Endodermal cell (in vitro differentiated cells): ENCODE measurements at places on chromosomes 7 and 10. TPM values are rescaled to one million over a fixed set of nuclear protein-coding genes. Genes with fewer than 3 reads are reported as not detected.

Gene NUDT1
- 50.4 to 84.7 TPM (median 84.5 TPM) in 3 replicates for total RNA-seq

Gene SLC26A4
- total RNA-seq, result 0.42 to 0.76 TPM in 2 of 3 replicates, not detected in the other

Gene LDB3
- 0.21 to 0.63 TPM (median 0.35 TPM) in 3 replicates for total RNA-seq

Gene ENTPD1
- total RNA-seq, result 2.3 and 3.9 TPM in 2 replicates

DNA sequence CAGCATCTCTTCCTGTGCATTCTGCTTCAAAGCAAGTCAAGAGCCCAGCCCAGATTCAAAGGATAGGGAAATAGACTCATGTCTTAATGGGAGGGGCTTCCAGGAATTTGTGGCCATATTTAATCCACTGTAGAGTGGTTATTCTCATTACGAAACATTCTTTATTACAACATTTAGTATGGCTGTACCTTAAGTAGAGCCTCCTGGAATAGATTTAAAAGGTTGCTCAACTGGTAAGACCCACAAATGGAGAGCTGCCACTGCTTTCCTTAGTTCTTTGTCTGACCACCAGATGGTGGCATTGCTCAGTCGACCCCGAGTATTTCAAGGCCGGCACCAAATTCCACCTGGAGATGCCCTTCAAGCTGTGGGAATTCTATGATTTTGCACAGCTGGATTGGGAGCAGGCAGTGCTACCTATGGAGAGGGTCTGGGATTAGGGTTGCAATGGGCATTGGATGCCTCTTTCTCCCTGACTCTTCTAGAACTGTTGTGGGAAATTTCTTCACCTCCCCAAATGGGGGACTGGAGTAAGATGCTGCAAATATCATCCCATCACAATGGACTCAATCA, 102.2 kb downstream of the RBM20 start:
- peak; percentile 90 for DNase-seq

GRCh38 chr7:105218939-105219770, 169.6 kb downstream of the SRPK2 start:
- DNase-seq, result no peak

DNA sequence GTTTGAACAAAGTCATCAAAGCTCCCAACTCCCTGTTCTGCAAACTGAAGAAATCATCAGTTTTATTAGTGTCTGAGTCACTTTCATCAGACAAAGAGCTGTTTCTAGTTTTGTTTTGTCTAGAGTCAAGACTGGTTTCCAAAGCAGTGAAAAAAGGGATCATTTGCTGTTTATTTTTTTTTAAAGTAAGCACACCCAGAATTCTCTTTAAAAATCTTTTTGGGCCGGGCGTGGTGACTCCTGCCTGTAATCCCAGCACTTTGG, 972.0 kb upstream of the CELF2 start:
- DNase-seq, result no peak

DNA sequence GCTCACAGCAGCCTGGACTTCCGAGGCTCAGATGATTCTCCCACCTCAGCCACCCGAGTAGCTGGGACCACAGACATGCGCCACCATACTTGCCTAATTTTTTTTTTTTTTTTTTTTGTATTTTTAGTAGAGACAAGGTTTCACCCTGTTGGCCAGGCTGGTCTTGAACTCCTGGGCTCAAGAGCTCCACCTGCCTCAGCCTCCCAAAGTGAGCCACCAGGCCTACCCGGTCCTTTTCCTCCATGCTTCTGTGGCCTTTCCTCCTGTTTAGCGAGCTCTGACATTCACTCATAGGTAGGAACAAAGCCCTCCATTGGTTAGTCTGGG, 50.1 kb upstream of the SRPK2 start:
- DNase-seq, result no peak

DNA sequence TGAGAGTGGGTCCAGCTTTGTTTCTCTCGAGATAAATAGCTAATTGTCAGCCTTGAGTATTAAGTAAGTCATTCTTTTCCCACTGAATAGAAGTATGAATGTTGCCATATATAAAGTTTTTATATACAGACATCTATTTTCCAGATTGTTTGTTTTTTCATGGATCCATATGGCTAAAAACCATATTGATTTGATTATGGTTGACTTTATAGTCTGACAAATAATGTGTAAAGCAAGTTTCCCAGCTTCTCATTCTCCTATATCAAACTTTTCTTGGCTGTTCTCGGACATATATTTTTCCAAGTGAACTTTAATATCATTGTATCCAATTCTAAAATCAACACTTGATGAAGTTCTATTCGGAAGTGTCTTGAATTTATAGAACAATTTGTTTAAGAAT, 352.4 kb upstream of the MEOX2 start:
- DNase-seq, result no peak

- no peak for DNase-seq
These were observed 244.7 kb downstream of the KIF20B start for GRCh38 chr10:89946106-89946505.

GRCh38 chr7:151138153-151138851, 29.2 kb downstream of the GBX1 start:
- DNase-seq, result peak; percentile 86

- DNase-seq, result no peak
These were observed 18.5 kb upstream of the SERPINE1 start for GRCh38 chr7:101108330-101108857.

DNA sequence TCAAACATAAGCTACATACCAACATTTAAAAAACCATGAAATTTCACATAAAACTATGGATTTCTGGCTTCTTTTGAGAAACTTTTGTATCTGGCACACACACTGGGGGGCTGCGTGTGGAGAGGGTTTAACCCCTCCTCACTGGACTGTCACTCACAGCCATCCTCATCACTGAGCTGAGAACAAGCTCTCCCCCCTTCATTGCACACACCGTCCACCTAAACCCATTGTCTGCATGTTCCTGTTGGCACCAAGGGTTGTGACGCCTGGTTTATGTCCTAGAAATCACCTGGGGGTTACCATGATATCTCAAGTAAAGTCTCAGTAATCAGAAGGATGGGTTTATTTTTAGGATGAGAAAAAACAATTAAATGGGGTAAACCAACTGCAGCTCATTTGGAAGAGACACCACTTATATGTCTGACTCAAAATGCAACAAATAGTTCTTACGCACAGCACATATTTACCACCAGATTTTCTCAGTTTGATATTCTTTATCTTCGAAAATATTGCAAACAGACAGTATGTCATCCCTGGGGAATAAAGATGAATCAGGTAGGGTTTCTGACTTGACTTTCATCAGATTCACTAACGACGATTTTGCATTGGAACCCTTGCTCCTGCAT, 218.5 kb upstream of the KLF6 start:
- no peak for DNase-seq

DNA sequence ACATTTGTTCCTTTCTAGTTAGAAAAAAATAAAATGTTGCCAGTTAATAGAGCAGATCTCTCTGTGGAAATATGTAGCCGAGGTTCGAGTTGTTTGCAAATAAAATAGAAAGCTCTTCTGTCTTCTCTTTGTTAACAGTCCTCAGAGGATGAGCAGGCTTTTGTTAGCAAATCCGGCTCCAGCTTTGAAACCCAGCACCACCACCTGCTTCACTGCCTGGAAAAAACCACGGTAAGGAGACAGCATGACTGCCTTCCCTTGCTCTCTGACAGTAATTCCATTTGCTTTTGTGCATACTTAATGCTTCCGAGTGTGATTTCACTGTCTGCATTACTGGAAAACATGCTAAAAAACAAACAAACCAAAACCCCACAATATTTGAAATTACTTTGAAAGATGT, 115.6 kb downstream of the TSPAN12 start:
- DNase-seq, result no peak

DNA sequence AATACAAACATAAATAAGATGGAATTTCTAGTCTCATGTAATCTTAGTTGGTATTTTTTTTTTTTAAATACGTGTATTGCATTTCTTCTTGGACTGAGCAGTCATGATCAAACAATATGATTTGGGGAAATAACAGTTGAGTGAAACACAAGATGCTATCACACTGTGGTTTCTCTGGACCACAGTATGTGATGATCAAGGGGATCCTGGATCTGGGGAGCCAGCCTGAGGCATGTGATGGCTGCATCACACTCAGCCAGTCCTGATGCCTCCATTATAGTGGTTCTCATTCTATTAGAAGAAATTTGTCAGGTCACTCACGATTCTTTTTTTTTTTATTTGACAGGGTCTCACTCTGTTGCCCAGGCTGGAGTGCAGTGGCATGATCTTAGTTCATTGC, 495.9 kb upstream of the POT1 start:
- no peak for DNase-seq

- DNase-seq, result peak; percentile 69
These were observed 30.6 kb downstream of the PALD1 start for GRCh38 chr10:70508912-70509756.

DNA sequence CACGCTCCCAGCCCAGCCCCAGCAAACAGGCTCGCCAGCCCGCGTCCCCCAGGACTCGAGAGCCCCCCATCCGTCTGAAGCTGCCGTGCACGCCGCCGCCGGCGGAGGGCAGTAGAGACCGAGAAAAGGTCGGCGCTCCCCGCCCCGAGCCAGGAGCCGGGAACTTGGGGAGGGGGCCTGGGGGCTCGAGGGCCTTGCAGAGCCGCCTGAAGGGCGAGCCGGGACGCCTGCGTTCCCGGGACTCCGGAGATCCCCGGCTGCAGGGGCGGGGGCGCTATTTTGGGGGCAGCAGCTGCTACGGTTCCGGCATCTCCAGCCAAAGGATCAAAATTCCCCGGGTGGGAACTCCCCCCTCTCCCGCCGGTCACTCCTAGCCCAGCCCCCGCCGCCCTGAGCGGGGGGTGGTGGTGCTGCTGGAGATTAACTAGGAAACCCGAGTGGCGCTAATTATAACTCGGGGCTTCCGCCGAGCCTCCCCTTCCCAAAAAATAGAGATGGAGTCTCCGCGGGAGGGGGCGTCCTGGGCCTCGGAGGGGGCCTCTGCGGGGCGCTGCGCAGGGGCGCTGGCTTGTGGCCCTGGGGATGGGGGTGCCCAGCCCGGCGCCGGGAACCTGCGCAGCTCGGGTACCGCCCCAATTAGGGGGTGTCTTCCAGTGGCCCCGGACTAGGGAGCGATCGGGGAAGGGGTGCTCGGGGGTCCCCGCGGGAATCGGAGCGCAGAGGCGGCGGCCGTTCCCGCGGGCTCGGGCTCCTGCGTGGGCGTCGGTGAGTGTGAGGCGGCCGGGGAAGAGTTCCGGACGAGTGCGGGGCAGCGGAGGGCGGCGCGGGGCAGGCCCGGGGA, 608 bp downstream of the ACHE start:
- peak; percentile 94 for DNase-seq

- no peak for DNase-seq
These were observed 46.9 kb downstream of the STEAP1B start for GRCh38 chr7:22452960-22453558.

- no peak for DNase-seq
These were observed 2.6 kb upstream of the CAMK2G start for GRCh38 chr10:73876971-73877370.

DNA sequence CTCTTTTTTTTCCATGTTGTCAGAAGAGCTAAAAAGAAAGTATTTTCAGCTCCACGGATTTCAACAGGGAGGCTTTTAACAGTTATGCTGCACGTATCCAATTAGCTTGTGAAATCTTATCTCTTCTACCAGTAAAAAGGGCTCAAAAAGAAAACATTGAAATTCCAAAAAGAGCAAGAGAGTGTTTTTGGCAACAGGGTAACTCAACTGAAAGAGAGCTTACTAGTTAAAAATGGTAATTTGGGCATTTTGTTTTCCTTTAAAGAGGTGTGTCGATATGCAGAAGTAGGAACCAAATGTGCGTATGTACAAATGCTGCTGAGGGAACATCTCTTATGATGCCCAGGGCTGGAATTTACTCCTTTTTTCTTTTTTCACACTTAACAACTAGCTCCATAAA, 292.8 kb downstream of the PRKG1 start:
- DNase-seq, result no peak

DNA sequence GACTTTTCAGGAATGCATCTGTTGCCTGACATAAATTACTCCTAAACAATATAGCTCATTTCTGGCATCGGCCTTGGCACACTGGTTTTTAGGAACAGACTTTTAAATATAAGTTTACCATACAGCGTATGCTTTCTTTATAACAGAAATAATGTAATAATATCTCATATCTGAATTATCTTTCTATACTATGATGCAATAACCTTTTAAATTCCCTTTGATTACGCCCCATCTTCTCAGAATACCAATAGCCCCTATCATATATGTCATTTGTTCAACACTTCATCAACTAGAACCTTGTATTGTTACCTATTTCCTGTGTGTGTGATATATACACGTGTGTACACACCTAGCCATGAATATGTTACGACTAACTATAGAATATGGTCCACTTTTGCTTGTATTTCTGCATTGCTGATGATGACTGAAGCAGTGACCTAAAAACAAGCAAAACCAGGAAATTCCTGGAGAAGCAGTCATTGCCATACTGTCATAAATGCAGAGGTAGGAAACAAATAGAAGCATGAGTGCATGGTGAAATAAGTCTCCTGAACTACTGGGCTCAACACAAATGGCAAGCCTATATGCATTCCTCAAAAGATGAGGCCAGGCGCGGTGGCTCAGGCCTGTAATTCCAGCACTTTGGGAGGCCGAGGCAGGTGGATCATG, 618.4 kb upstream of the NRP1 start:
- no peak for DNase-seq

GRCh38 chr7:685540-685939, 41.0 kb upstream of the DNAAF5 start:
- DNase-seq, result no peak
